Inflammatory macrophage (primary cell): ENCODE measurements at places on chromosomes 1 and 21.

GRCh38 chr1:154844297-154844681 lies 25.8 kb downstream of the KCNN3 start:
- no peak for DNase-seq

- DNase-seq, result no peak
Measured at GRCh38 chr1:31216016-31216415, 23.7 kb downstream of the NKAIN1 start.

GRCh38 chr1:235296729-235297128 lies 31.2 kb downstream of the ARID4B start:
- no peak for DNase-seq

DNA sequence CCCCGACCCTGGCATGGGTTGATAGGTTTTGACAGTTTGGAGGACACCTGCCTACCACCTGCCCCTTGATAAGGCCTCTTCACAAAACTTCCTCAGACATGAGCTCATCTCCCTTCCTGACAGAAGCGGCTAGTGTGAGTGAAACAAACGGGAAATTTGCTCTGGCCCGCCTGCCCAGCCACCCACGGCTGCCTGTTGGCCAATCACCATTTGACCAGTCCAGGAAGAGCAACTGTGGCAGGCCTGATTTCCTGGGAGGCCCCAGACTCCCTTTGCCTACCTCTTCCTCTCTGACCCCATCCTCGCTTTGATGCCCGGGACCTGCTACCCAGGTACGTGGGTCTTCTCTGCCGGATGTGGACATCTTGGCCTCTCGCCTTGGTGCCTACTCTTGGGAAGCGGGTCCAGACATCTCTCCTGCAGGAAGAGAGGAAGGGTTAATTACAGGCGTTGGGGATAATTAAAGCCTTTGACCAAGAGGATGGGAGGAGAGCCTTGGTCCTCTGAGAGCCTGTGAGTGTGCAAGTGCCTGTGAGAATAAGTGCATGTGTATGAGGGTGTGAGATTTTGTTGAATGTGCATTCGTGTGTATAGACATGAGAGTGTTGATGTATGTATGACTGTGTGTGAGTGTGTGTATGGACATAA lies 1.1 kb upstream of the EPHA2 start:
- DNase-seq, result peak; percentile 73

DNA sequence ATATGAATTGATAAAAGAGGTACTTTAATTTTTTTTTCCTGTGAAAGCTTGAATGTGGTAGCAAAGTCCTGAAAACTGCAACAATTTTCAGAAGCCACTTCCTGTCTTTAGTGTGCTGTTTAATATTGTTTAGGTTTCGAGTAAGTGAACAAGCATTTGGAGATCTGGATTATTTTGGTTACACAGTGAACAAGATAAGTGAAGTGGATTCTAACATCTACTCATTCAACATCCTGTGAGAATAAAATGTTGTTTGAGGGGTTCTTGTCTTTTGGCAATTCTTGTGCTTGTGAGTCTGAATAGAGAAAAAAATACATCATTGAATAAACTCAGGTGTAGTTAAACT lies 35.2 kb upstream of the PLA2G4A start:
- no peak for DNase-seq

GRCh38 chr1:56080123-56080522 lies 499.2 kb downstream of the PLPP3 start:
- DNase-seq, result no peak

- DNase-seq, result peak; percentile 63
Measured at GRCh38 chr1:6580119-6580592, 362 bp downstream of the ZBTB48 start.

DNA sequence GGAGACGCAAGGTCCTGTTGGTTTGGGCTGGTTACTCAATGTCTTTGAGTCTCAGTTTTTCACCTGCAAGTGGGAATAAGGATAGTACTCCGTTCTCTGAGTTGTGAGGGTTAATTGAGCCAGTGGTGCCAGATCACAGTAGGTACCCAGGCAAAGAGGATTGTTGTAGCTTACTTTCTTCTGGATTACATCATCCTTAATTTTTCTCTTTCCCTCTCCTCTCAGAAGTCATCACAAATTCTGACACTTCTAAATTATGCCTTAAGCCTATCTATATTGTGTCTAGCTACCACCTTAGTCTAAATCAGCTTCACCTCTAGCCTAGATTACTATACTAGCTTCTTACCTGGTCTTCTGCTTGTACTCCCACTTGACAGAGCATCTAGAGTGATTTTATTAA lies 149.5 kb downstream of the ROR1 start:
- no peak for DNase-seq

- no peak for DNase-seq
Measured at GRCh38 chr1:228108742-228109072, 392 bp downstream of the MRPL55 start.

DNA sequence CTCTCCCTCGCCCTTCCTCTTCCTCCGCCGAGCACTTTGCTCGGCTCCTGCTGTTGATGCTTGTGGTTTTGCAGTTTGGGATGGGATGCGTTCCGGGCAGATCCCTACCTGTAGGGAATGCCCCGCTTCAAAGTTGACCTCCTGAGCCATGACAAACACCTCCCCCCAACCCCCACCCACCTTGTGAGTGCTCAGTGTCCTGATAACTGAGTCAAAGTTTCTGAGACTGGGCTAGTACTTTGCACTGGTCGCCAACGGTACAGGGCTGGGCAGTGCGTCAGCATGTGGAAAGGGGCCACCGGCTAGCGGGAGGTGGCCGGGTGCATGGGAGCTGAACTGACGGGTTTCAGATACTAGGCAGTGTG lies 771 bp downstream of the RABGAP1L start:
- peak; percentile 9 for DNase-seq

- no peak for DNase-seq
Measured at GRCh38 chr21:40187946-40188654, 320.9 kb downstream of the PCP4 start.

DNA sequence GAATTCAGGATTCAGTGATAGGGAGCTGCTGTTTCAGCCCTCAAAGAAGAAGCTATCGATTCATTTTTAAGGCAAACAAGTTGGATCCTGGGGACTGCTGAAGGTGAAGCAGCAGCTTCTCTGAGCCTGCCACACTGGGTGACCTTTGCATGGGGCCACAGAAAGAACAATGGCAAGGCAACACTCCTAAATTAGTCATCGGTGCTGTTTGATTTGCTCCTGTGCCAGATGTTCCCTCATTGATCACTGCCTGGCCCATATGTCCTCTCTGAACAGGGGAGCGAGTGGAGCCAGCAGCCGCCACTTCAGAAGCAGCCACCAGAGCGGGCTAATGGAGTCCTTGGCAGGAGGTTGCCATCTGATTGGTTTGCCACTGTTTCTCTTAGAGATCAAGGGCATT lies 391.5 kb downstream of the NTNG1 start:
- DNase-seq, result no peak

GRCh38 chr1:200901796-200902444 lies 7.2 kb downstream of the INAVA start:
- DNase-seq, result no peak
